ENCODE measurements at places on chromosomes 1 and 21.

GRCh38 chr1:35215346-35215745, 22.4 kb upstream of the SFPQ start:
- no peak for DNase-seq

GRCh38 chr1:241972703-241973369, 15.3 kb downstream of the BECN2 start:
- DNase-seq, result no peak

GRCh38 chr1:99645203-99645602, 710 bp upstream of the PALMD start:
- DNase-seq, result no peak

DNA sequence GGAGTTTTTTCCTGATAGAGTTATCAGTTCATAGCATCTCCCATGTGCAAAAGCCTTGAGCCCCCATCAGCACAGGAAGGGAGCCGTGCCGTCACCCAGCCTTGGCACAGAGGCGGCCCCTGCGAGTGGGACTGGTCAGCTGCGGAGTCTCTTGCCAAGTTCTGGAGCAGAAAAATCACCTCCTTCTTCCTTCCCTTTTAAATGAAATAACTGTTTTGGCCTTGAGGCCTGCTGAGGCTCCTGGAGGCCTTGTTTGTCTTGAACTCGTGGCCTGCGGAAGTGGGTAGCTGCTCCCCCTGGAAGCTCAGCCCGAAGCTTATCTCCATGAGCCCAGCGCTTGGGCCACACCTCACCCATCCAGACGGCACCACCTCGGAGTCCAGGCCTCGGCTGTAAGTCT, 145.7 kb upstream of the TMEM51 start:
- no peak for DNase-seq

- DNase-seq, result no peak
Observed at GRCh38 chr1:41394959-41395956, 34.0 kb downstream of the FOXO6 start.

GRCh38 chr1:218617986-218618385, 272.9 kb downstream of the TGFB2 start:
- DNase-seq, result no peak
